ENCODE measurements at places on chromosomes 7 and 10.

DNA sequence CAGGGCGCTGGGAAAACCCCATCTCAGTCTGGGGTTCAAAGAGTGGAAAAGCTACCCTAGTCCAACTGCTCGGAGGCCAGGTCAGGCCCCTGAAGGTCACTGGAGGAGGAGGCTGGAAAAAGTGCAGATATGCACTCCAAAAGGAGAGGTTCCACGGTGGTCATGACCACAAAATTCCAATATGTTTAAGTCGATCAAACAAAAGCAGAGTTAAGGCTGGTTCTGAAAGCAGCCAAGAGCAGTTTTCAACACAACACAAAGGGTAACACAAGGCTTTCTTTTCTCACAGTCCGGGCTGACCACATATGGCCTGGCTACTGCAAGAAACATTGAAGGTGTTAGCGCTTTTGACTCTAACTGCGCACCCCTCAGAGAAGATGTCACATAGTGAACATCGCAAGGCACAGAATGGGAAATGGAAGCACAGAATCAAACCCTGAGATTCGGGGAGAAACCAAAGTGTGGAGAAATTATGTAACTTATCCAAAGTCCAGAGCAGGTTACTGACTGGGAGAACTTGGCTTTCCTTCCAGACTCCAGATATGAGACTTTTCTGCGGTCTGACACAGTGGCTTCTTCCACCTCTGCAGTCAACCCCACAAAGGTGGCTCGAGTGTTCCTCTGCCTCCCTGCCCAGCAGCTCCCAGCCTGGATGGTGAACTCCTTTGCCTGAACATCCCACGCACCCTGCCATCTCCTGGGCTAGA is 1.3 kb upstream of the GRB10 start:
- no peak for DNase-seq

DNA sequence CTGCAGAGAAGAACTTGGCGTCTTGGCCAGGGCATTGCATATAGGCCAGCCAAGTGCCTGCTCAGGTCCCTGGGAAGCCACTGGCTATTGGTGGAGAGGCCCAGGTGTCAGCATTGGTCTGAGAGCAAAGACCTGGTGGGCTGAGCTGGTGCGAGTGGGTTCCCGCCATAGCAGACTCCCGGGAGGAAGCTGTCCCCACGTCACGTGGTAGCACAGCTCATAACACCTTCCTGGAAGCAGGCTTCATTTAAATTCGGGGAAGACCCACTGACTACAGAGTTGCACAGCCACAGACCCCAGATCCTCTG is 130.5 kb downstream of the WDR37 start:
- DNase-seq: no peak

DNA sequence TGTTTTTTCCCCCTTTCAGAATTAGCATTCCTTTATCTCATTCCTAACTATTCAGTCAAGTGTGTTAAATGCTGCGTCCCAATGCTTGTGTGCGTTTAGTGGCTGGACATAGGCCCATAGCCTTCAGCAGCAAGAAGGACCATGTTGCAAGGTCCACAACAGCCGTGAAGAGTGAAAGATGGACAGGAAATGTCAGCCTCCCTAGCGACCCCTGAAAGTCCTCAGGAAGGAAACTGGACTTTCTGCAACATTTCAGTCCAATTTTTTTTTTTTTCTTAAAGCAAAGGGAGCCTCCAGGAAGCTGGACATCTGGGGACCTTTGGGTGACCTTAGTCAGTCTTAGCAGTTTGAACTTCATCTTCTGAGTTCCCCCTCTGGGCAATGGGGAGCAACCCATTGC is 550.7 kb upstream of the MGMT start:
- no peak for DNase-seq

DNA sequence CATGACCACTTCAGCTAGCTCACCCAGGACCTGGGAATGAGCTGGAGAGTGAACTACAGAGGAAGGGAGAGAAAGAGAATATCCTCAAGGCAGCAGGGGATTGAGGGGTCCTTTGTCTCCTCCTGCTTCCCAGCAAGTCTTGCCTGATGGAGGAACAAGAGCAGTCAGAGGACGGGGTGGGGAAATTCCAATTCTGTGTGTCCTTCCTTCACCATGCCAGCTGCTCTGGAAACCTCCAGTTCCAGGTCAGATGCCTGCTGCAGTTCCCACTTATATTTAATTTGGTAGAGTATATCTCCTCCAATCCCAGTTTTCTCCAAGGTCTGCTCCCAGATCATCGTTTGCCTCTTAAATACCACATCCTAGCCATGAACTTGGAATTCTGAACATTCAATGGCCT is 21.4 kb upstream of the LEP start:
- DNase-seq: no peak

DNA sequence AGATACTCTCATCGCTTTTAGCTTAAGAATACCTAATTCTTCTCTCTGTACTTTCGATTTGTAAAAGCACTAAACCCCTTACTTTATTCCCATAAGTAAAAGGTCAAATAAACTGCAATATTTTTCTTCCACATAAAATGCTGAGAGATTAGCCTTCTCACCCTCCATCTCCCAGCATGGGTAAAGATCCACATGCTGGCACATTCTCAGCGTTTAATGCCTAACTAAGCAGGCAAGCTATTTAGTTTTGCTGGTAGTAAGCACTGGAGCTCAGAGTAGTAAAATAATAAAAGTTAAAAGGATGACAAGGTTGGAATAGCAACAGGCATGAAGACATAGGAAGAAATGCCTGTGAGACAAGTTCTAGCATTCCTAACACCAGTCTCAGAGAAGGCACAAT is 65.9 kb upstream of the NEBL start:
- DNase-seq: no peak

GRCh38 chr10:19416164-19416563 is 367.6 kb downstream of the MALRD1 start:
- no peak for DNase-seq

GRCh38 chr10:6786579-6787031 is 206.5 kb upstream of the PRKCQ start:
- no peak for DNase-seq

DNA sequence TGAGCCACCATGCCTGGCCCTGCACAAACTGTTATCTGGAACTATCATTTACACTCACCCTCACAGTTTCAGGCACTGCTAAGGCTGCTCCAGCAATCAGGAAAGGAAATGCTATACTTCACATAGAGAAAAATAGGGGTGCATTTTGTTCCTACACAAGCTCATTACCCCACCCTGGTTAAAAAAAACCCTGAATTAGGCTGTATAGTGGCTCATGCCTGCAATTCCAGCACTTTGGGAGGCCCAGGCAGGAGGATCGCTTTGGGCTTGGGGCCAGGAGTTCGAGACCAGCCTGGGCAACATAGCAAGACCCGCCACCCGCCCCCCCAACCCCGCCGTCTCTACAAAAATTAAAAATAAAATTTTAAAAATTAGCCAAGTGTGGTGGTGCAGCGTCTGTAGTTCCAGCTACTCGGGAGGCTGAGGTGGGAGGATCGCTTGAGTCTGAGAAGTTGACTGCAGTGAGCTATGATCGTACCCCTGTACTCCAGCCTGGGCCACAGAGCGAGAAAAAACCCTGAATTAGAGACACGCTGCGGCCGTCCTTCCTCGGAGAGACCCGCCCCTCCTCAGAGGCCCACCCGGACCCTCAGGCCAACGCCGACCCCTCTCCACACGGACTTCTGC is 539 bp downstream of the PTCD1 start:
- DNase-seq: no peak

- DNase-seq: no peak
Observed at GRCh38 chr10:7417103-7417623, 6.3 kb upstream of the SFMBT2 start.

GRCh38 chr7:47795631-47796030 is 152.6 kb downstream of the PKD1L1 start:
- no peak for DNase-seq

All from stimulated activated CD4-positive, alpha-beta T cell treated with anti-CD3 and anti-CD28 coated beads, TNF-alpha, amount 100 ng/mL, for 24 hours (primary cell).